ENCODE measurements at places on chromosomes 11 and 22.

- no peak for DNase-seq
Measured at GRCh38 chr11:120122924-120123683, 14.8 kb downstream of the TRIM29 start.

- peak; percentile 75 for DNase-seq
Measured at GRCh38 chr11:47004595-47005033, 68.1 kb downstream of the CSTPP1 start.

DNA sequence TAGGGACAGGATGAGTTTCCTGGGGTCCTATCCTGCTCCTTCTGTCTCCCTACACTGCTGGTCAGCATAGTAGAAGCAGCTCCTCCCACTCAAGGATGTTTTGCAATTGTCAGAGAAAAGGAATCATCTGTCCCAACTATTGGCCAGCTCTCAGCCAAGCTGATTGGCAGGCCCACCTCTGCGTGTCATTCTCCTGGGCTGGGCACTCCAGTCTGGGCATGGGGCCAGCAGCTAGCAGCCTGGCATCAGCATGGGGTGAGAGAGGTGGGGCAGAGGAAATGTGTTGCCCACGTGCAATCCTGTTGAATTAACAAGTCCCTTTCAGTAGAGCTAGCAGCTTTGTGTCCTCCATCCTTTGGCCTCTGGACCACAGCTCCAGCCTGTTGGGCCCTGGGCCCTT lies 14.1 kb downstream of the ANKK1 start:
- peak; percentile 64 for DNase-seq

GRCh38 chr22:19620742-19621371 lies 93.4 kb upstream of the SEPTIN5 start:
- no peak for DNase-seq

DNA sequence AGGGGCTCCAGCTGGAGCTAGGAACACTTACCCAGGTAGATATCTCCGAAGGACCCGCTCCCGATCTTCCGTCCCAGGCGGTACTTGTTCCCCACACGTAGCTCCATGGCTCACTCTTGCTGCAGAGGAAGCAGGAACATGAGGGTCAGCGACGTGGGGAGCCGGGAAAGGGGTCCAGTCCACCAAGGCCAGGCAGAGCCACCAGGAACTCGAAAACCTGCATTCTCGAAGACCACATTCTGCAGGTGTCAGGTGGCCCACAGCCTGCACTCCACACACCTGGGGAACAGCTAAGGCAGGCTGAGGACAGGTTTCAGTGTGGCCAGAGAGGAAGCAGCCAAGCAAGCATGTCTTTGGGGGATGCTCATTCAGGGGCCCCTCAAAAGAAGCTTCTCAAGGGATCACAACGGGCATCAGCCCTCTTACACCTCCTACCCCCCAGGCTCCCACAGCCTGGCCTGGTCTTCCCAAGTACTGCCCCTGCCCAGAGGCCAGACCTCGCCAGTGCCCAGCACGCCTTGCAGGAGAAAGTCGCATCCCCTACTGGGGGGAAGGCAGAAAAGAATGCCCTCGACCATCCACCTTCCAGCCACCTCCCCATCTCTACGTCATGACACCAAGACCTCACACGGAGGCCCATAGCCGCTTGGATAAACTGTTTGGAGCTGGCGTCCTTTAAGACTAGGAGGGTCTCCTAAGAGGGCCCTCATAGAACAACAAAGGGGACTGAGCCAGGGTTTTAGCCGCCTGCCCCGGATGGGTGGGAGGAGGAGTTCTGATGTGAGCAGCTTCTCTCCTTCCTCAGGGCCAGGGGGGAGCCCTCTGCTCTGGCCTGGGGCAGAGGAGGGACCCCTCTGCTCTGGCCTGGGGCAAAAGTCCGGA lies 2.9 kb downstream of the CSNK1E start:
- no peak for DNase-seq

DNA sequence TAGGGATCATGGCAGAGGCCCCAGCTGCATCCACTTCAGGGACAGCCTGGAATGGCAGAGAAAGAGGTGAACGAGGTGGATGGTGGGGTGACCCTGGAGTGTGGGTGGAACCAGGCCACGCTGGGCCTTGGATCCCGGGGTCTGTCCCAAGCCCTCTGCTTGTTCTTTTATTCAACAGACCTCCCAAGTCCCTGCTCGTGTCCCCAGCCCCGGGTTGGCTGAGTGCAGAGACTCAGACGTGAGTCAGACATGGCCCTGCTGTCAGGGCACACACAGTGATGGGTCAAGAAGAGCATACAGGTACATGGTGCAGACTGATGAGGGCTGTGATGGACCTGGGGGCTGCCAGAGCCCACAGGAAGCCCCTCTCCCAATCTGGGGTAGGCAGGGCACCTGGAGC lies 6.6 kb downstream of the ARHGAP8 start:
- DNase-seq, result no peak
